ENCODE measurements at places on chromosomes 12 and 14.
A peak's percentile ranks its signal among the peaks of the same experiment; 100 is the strongest.

GRCh38 chr12:109331301-109331952, 16.3 kb upstream of the MYO1H start:
- DNase-seq = no peak

- DNase-seq = no peak
Measured at GRCh38 chr14:21097636-21098075, 799 bp downstream of the ZNF219 start.

GRCh38 chr12:75361408-75361807, 26.9 kb downstream of the GLIPR1L1 start:
- DNase-seq = no peak

DNA sequence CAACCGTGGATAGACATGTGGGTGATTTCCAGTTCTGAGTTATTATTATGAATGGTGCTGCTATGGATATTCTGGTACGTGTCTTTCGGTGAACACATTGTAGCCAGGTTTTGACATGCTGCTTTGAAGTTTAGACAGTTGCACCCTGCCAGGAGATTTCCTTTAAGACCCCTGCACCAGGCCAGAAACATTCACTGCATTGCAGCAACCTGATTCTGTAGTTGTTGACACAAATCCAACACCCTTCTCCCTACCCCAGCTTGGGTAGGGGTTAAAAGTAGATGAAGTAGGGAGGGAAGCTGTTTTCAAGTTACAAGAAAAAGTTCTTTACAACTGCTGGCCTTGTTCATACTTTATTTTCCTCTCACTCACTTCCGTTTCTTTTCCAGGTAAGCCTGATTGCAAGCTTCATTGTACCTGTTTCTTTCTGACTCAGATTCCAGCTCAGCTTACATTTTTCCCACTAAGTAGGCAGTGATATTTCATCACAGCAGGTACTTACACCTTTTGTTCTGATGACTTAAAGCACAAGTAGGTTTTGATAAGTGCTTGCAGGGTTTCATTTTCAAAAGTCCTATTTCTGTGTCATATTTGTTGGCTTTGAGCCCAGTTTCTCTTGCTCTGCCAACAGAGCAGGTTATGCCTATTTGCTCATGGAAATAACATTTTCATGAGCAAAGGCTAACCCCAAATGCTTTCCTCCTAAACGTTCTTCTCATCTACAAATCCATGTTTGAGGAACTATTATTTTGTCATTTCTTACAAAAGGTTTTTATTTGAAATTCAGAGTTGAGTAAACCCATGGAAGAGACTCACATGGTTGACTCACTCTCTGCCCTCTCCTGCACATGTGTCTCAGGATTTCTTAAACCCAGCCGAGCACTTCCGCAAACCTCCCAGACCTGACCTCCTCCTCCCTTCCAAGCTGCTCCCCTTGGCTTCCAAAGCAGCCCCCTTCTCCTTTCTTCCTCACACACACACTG, 12.1 kb upstream of the LTA4H start:
- DNase-seq = peak; percentile 47

DNA sequence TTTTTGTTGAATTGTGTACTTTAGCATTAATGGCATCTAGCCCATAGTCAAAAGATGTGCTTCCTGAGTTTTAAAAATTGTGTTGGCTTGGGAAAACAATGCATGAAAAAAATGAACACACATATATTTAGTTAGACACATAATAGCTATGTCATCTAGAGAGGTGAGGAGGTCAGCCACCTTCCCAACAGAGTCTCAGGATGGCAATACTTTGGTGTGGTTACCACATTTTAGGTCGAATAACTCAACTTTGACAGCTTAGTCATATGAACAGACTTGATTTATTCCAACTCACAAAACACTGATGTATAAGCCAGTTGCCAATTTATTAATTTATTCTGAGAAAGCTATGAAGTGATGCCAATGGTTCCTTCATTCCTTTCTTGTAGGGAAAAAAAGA, 114.0 kb downstream of the ETNK1 start:
- DNase-seq = no peak

- DNase-seq = no peak
Measured at GRCh38 chr12:128381541-128381940, 114.6 kb downstream of the TMEM132C start.

DNA sequence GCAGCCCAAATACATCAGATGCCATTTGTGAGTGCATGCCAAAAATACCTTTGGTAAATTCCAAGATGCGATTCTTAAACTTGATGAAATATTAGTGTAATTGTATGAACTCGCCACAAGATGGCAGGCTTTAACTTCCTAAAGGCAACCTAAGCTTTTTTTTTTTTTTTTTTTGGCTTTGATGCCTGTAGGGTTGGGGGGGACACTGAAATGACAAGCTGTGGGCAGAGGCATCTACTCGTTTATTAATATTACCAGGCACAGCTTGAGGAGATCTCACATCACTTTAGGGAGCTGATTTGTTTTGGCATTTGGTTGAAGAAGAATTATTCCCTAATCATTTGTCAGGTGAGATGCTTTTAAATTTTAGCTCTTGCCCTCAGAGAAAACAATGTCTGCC, 126.7 kb upstream of the CCDC196 start:
- no peak for DNase-seq

DNA sequence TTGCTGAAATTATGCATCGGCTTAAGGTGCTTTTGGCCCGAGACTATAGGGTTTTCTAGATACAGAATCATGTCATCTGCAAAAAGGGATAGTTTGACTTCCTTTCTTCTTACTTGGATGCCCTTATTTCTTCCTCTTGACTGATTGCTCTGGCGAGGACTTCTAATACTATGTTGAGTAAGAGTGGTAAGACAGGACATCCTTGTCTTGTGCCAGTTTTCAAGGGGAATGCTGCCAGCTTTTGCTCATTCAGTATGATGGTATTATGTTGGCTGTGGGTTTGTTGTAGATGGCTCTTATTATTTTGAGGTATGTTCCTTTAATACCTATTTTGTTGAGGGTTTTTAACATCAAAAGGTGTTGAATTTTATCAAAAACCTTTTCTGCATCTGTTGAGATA, 8.3 kb downstream of the BMAL2 start:
- no peak for DNase-seq

DNA sequence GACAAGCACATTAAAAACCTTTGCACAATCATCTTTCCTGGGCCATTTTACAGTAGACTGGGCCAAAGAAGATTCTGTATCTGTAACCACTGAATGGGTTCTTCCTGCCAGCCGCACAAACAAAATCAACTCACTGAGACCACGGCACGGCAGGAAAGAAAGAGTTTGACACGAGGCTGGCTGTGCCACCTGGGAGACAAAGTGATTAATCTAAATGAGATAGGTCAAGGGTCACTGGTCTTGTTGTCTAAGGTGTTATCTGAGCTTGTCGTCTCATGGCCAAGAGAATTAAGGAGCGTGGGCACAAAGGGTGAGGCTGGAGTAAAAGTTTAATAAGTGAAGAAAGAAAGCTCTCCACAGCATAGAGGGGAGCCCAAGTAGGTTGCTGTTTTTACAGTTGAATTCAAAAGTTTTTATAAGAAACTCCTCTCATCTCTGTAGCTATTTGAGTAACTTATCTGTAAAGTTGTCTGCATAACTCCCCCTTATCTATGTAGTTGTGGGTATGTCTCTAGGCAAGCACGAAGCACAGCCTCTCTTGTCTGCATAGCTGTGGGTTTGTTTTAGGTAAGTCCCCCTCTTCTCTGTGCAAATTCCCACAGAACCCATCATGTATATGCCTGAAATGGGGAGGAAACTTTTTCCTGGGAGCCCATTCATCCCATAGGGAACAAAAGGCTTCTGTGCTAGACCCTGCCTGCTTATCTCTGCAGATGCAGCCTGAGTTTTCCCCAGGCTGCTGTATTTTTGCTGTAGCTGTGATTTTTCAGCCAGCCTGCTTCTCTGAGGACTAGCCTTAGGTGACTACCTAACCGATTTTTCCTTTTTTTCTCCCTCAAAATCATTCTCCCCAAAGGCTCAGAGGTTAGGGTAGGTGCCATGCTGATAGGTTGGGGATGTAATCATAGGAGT, 1314.6 kb upstream of the TMEM132C start:
- DNase-seq = no peak

- no peak for DNase-seq
Measured at GRCh38 chr12:121205491-121205890, 4.4 kb upstream of the P2RX4 start.

DNA sequence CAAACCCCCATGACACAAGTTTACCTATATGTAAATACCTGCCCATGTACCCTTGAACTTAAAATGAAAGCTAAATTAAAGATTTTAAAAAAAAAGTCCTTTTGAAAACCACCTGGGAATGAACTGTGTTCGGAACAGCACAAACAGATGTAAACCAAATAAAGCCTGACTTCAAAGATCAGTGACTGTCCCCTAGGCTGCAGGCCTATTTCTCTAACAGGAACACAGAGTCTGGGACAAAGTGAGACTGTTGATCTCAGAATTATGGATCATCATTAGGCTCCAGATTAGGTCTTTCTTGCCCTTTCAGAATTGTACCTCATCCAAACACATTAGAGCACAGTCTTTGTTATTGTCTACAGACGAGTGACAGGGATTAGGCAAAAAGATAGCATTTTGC, 54.6 kb downstream of the PAH start:
- DNase-seq = no peak

GRCh38 chr12:57223191-57224165, 6.0 kb upstream of the SHMT2 start:
- DNase-seq = no peak

DNA sequence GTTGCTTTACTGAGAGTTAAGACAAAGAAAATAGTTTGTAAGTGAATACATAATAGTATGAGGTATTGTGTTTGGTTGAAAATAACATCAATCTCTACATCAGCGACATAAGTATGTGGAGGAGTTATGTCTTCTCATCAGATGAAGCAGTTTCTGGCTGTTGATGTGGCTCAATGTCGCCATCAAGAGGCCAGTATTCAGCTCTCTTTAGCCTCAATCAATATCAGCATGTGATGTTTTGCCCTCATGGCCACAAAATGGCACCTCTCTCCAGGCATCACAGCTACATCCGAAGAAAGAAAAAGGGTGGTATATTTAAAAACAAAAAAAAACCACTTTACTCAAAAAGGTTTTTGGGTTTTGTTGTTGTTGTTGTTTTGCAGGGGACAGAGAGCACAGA, 302.3 kb upstream of the TMEM132C start:
- DNase-seq = no peak

DNA sequence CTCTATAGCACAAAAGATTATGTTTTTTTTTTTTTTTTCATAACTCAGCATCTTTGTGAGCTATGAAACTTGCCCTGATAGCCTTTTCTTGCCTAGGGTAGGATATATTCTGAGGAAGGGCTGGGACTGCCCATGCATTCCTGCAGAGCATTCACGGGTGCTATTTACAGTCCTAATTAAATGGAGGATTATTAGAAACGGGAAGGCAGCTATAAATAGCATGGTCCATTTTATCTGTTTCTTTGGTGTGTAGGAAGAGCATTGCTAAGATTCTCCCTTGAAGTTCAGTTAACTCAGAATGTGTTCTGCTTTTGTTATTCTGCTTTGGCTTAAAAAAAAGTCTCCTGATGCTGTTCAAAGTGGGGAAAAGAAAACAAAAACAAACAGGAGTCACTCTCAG, 630.9 kb downstream of the DIO2 start:
- DNase-seq = no peak

- DNase-seq = no peak
Measured at GRCh38 chr12:131129839-131130238, 176.1 kb downstream of the ADGRD1 start.

DNA sequence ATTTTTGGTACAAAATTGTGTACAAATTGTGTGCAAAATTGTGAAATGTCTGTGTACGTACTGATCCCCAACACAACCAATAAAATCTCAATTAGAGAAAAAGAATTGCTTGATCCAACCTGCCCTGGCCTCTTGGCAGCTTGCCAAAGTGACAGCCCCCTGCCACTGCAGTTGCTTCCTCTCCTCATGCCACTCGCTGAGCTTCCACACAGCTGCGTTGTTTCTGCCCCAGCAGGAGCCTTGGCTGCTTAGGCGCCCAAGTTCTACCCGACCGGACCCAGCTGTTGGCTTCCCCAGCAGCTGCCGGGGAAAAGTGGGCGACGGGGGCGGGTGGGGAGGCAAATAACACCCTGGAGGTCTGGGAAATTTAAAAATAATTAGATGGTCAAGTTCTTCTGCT, 171.8 kb upstream of the ATF7IP start:
- no peak for DNase-seq

DNA sequence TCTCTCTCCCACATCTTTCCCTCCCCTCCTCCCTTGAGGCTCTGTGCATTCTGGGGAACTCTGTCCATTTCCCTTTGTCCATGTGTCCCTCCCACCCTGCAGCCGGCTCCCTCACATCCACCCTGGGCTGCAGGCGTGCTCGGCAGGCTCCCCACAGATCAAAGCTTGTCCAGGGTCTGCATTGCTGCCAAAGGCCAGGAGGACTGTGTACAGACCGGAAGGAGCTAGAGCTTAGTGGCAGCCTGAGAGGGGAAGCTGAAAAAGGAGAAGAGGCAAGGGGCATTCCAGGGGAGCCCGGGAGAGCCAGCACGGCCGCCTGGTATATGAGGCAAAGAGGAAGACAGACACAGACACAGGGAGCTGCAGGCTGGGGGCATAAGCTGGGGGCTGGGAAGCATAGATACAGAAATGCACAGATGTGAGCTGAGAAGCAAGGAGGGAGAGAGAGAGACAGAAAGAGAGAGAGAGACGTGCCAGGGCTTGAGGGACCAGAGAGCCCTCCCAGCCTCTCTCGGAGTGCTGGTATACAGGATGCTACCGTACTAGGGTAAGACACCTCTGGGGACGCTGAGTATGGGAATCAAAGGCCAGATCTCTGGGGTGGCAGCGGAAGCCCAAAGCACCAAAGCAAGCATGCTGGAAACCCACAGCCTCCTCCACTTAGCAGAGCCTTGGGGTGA, 3.3 kb downstream of the CD4 start:
- no peak for DNase-seq

- no peak for DNase-seq
Measured at GRCh38 chr14:88045705-88046104, 40.8 kb downstream of the GPR65 start.

DNA sequence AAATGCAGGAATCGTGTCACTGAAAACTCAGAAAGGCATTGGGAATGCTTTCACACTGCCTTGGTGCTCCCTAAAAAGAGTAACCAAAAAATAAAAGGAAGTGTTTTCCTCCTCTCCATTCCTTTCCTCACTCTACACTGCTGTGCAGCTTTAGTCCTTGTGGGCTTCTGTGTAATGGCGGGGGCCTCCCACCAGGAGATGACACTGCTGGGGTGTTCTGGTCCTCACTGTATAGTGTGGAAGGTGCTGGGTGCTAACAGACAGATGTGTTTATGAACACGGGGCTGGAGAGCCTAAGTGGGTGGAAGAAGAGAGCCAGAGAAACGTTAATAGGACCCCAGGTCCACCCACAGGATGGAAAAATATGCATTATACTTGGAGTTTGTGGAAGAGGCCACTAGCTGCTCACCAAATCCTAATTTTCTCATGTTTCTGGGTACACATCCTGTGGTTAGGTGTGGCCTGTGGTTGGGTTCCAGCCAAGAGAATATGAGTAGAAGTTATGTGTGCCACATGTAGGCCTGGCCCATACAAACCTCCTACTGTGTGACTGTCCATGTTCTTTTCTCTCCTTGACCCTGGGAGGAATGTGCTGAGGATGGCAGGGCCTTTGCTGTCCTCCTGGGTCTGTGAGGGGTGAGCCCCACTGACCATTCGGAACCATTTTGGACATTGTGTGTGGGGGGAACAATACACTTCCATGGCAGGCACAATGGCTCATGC, 14.0 kb upstream of the C1S start:
- DNase-seq = no peak

GRCh38 chr14:49417790-49418189, 168.4 kb downstream of the RPS29 start:
- no peak for DNase-seq
